ENCODE measurements at places on chromosomes 16 and 17.
A peak's percentile ranks its signal among the peaks of the same experiment; 100 is the strongest.

DNA sequence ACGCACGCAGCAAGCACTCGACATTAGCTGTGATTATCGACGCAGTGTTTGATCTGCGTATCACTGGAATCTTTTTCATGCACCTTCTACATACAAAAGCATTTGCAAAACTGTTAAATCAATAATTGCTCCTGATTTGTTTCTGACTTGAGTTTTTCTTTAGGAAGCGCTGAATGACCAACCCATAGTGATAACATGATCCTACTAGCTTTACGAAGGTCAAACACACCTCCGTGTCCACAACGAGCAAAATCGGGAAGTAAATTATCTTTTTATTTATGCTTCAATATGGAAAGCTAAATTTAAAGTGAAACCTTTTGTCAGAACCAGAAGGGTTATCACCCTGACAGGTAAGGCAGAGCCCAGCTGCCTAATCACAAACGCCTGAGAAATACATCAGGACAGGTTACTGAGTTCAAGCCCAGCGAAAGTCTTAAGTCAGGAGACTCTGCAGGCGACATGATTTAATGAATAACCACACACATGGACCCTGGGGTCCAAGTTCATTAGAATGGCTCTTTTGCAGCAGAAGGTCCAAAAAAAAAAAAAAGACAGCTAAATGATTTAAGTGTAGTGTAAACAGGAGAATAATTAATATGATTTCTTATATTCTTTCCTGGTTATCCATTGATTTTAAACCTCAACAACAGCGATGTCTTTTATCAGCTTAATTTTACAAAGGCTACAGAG is 104.2 kb downstream of the ADCY9 start:
- no peak for DNase-seq

DNA sequence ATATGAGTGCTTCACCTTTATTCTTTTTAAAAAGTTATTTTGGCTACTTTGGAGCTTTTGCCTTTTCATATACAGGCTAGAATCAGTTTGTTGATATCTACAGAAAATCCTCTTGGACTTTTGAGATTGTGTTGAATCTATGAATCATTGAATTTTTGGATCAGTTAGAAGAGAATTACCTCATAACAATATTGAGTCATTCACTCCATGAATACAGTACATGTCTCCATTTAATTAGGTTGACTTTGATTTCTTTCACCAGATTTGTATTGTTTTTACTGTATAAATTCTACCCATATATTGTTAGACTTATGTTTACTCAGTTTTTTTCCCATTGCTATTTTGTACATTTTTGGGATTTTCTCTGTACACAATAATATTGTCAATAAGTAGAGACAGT is 54.4 kb downstream of the TAOK1 start:
- no peak for DNase-seq

- no peak for DNase-seq
Observed at GRCh38 chr16:16131659-16132058, 91.6 kb downstream of the ABCC6 start.

DNA sequence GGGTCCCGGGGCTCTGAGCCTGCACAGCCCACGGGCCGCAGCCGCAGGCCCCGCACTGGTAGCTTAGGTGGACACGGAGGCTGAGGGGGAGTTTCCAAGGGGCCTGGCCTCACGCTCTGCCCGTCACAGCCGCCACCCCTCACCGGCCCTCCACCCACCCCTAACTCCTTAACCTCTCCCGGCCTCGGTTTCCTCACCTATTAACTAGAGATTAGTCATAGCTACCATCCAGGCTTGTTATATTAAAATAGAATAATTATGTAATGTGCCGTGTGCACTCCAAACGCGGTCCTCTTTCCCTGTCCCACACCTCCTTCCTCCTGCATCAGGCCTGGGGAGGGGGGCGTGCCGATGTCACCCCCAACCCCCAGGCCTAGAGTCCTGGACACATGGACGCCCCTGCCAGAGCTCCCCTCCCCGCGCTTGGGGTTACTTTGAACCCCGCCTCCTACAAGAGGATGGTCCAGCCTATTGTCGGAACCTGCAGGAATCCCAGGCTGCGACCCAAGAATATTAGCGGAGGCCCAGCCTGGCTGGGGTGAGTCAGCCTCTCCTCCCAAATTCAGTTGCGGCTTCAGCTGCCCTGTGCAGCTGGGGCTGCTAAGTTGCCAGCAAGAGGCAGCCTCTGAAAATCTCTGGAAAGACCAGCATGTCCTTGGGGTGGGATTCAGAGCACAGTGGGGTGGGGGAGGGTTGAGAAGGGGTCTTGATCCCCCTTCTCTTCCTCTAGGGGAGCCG is 17.3 kb downstream of the SOCS3 start:
- no peak for DNase-seq

GRCh38 chr17:32517982-32518381 is 31.2 kb downstream of the CDK5R1 start:
- no peak for DNase-seq

DNA sequence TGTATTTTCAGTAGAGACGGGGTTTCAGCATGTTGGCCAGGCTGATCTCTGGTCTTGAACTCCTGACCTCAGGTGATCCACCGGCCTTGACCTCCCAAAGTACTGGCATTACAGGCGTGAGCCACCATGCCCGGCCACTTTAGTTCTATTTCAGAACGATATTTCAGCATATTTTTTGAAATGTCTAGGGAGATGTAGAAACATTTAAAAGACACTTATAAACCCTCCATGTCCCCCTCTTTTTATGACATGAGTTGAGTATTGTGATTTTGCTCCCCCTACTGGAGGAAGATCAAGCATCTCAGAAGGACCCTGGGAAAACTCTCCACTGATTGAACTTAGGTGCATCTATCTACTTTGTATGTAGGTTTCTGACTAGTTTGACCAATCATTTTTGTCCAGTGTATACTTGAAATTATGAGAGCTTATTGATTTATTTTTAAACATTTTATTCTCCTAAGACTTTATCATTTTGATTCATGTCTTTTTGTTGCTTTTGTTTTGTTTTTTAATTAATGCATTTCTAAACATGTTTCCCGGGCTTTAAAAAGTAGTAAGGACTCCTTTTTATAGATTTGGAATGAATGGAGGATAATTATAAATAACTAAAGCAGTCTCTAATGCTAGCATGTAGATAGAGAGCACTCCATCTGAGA is 105.1 kb downstream of the CHD9 start:
- DNase-seq, result peak; percentile 43

- no peak for DNase-seq
Observed at GRCh38 chr17:72460711-72461110, 339.9 kb downstream of the SOX9 start.

GRCh38 chr16:77551357-77551756 is 116.5 kb upstream of the ADAMTS18 start:
- no peak for DNase-seq

DNA sequence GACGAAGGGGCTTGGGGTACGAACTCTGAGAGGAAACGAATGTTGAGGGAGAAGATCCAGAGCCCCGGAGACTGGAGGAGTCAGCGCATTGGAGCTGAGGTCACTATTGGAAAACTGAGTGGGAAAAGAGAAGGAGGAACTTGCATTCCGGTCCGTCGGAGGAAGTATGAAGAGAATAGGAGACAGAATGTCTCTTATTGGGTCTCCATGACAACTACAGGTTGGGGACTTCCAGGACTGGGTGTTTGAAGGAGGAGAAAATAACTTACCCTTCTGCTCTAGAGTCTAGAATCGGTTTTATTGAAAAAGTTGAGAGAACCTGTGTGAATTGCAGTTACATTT is 537 bp downstream of the GOSR1 start:
- DNase-seq, result peak; percentile 7

DNA sequence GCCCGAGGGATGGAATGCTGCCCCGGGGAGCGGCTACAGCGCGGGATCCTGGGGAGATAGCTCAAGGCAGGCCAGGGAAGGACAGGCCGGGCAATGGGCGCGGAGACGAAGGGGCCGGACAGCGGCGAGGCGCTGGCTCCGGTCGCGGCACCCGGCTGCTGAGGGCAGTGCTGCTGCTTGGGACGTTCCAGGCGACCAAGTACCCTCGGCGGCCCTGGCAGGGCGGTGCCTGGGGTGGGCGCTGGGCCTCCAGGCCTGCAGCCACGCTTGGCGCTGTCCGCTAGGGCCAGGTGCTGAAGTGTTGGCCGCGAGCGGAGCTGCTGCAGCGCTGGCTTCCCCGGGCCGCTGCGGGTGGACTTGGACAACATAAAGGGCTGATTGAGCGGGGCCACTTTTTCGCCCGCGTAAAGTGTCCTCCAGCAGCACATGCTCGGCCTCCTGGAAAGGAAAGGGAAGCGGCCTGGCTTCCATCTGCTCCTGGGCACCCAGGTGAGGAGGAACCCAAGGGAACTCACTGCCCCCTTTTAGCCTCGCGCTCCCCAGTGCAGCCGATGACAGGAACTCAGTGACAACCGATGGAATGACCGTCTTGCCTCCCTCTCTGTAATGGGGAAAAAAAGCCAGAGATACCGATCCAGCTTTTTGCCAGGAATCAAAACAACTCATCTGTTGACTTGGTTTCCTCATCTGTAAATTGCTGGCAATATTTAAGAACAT is 23.7 kb downstream of the CLEC3A start:
- DNase-seq, result peak; percentile 11

All from activated CD4-positive, alpha-beta T cell treated with anti-CD3 and anti-CD28 coated beads, Interleukin-2, Interleukin-4, amounts not matched to agents 100 ng/mL and 50 ng/mL, durations not matched to agents 16 hours and 8 hours (primary cell).